Caki2 (cell line): ENCODE measurements at places on chromosomes 6 and 20.
A peak's percentile ranks its signal among the peaks of the same experiment; 100 is the strongest.

- no peak for DNase-seq
These were observed 60.3 kb upstream of the PRELID3B start for GRCh38 chr20:59102841-59103299.

DNA sequence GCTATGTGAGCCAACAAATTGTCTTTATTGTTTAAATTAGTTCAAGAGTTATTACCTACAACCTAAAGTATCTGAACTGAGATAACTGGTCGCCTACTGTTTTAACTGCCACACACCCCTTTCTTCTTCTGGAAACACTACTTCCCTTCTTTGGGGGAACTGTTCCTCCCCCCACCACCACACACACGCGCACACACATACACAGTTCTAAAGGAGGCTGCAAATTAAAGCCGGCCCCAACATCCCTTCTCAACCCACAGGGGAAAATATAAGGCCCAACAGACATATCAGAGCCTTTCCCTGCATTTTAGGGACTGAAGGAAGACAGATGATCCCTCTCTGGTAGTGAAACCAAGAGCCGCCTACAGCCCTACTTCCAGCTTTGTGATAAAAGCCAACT, 348.0 kb upstream of the JARID2 start:
- DNase-seq, result no peak

- no peak for DNase-seq
These were observed 600.7 kb downstream of the HDGFL1 start for GRCh38 chr6:23170049-23170448.

DNA sequence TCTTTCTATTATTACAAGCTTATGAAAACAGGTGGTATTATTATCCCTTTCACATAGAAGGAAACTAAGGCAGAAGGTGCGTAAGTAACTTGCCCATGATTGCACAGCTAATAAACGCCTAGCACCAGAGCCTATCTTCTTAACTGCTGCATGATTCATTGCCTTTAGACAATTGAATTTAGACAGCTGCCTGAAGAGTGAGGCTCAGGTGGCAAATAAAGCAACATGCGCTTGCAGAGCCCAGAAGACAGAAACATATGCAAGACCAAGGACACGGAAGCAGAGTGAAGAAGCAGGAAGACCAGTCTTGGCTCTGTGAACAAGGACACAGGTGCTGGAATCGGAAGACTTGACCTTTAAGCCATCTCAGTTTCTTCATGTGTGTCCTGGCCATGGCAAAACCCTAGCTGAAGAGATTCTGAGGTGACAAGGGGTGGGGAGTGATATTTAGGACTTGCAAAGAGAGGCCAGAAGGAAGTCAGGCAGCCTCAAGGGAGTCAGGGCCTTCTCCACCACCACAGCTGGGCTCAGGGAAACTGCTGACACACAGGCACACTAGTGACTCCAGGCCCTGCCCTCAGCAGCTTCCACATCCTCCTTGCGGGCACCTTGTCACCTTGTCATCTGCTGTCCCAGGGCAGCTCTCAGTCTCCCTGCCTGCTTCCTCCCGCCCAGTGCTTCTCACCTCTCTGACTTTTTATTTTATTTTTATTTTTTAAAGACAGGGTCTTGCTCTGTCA, 91.7 kb upstream of the SLC22A16 start:
- DNase-seq, result no peak

- DNase-seq, result no peak
These were observed 84.7 kb upstream of the SUPT3H start for GRCh38 chr6:45462190-45463134.

DNA sequence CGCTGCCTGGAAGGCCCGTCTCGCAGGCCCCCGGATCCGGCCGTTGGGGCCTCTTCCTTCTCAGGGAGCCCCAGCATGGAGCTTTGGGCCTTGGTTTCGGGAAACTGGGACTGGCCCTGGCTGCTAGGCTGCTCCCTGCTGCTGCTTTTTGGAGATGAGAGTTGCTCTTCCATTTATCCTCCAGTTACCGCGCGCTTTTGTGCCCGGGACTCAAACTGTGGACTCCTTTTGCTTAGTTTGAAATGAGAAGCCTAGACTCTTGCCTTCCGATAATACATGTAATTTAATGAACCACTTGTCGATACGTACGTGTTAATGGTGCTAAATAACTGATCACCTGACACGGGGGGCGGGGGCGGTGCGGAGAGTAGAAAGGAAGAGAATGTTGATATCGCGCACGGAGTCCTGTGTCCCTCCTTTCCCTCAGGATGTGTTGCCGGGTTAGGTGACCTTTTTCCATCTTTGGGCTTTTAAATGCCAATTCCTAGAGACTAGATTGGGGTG, 968 bp downstream of the PHF3 start:
- peak; percentile 65 for DNase-seq

DNA sequence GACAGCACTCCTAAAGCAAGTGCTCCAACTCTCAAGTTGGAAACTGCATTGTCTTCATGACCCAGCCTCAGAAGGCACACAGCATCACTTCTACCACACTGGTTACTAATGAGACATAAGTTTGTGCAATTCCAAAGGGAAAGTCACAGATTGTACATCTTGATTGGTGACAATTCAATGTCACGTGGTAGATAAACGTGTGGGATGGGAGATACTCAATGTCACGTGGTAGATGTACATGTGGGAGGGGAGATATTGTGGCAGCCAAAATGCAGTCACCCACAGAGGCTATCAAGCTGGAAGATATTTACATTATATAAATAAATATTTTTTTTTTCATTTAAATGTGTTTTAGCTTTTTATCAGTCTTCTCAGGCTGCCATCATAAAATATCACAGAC, 393.3 kb downstream of the KIF16B start:
- DNase-seq, result no peak
